GM23338 (cell line): ENCODE measurements at places on chromosomes 1 and 21.

DNA sequence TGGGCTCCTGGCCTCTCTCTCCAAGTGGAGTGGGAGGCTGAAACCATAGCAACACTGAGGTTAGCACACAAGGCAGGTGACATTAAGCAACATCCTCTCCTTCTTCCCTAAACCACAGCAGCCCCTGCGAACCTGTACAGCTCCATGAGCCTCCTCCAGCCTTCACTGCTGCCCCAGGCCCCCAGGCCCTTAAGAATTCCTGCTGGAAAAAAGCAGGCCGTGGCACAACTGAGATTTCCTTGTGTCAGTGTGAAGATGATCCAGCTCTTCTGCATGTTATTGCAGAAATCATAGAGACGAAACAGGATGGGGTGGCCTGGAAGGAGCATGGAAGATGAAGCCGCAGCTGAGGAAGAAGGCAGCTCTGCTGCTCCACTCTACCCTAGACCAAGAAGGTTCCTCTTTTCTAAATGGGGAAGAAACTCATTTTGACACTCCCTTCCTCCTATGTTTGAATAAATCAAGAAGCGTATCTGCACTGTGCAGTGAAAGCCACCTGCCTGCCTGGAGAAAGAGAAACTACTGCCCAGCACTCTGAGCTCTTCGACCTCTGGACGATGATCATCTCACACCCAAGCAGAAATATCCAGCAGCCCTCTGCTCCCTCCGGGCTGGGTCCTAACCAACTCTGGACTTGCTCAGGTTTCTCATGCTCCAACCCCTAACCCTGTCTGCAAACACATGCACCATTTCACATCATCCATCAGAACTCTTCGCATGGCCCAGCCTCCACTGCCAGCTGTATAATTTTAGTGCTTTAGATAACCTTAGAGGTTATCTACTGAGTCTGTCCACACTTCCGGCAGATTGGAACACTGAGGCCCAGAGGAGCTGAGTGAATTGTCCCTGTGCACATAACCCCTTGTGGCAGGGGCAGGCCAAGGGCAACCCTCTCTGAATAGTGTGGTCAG is 20.7 kb downstream of the SH3BP5L start:
- DNase-seq, result no peak

DNA sequence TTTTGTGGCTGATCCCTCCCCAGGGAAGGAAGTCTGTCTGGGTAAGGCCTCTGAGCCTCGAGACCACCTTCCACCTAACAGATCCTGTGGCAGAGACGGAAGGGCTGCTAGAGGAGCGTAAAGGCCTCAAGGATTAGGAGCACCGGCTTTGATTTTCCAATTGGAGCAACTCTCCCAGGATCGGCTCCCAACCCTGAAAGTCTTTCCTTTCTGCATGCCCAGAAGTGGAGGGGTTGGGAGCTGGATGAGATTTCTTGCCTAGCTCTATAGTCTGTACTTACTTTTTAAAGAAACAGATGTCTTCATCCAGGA is 41.4 kb downstream of the ELK4 start:
- no peak for DNase-seq

DNA sequence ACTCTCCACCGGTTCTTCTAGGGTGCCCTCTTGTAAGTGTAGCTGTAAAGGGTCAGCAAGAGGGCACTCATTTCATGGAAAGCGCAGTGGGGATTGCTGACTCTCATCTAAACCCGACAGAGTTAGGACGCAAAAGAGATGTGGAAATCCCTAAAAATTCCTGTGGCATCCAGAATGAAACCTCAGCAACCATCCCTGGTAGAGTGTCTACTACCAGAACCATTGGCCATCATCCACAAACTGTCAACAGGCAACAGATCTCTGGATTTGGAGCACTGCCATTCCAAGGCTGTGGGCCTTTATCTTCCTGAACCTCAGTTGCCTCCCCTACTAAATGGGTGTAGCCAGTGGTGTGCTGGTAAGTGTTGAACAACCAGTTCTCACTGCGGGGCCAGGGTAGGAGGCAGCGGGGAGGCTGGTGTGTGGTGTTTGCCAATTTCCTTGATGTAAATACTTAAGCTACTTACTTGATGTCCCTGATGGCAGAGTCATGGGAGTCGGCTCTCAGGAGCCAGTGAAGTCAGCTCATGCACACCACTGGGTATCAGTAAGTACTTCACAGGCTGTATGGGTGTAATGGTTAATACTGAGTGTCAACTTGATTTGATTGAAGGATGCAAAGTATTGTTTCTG is 195.8 kb downstream of the KAZN start:
- DNase-seq, result no peak

DNA sequence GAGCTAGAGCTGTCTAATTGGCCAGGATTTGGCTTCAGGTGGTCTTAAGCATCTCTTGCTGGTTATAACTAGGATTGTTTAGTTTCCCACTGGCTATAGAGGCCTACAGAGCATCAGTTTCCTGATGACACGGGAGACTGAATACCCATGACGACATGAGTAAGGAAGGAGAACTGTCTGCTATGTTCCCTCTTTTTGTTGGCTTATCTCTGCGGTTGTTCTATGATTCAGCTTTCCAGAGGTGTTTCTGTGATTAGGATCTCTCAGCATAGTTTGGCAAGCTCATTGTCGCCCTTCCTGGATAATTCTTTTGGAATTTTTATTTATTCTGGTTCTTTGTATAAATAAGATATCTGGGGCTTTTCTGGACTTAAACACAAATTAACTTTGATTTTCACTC is 163.4 kb downstream of the OLFM3 start:
- no peak for DNase-seq

GRCh38 chr1:29397981-29398380 is 161.7 kb downstream of the PTPRU start:
- DNase-seq, result no peak

DNA sequence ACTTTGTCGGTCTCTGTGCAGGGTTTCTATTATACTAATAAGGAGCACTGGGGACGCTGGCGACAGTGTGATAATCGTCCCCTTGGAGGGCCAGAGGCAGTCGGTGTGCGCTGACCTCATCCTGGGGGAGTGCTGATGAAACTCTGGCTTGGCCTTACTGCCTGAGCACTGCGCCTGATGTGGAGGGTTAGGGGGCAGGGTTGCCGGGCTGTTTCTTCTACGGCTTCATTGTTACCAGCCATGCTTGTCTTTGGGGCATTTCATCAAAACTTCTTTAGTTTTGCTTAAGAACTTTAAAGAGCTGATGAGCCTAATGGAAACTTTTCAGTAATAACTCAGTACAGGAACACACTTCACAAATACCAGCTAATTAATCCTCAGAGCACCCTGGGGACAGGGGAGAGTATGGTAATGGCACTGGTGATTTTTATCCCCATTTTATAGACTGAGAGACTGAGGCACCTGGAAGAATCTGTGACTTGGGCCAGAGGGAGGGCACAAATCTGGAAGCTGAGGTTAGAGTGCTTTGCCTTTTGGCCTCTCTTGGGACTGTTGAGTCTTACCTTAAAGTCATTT is 81.8 kb downstream of the PEX14 start:
- peak; percentile 55 for DNase-seq

DNA sequence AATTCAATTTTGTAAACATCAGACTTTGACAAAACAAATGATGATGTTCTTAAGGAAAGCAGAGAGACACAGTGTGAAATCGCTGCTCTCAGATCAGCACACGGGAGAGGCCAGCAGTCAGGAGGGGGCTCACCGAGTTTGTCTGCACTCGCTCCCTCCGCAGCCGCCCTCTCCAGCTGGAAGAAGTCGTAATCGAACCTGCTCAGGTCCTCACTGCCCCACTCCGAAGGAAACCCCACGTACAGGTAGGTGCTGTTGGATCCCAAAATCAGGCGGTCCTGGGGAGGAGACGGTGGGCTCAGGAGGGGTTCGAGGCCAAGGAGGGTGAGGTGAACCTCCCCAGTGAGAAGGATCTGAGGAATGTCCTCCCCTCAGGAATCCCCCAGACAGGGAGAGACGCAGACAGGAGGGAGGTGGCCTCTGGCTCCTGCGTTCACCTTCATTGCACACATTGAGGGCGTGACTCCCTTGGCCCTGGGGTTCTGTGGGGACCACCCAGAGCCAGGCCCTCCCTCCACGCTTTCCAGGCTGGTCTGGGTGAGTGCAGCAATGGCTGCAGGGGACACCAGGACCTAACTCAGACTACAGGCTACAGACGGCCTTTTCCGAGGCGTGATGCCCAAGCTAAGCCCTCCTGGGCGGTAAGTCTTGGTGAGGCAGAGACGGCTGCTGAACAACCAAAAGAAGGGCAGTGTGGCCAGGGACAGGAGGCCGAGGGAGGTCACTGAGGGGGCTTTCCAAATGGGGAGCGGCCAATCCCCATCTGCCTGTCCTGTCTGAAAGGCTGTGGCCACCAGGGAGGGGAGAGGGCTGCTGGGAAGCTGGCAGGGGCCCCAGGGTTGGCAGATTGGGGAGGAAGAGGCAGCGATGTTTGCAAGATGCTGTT is 65.5 kb downstream of the SCCPDH start:
- DNase-seq, result no peak

- no peak for DNase-seq
These were observed 109.8 kb downstream of the CACHD1 start for GRCh38 chr1:64579767-64580166.

DNA sequence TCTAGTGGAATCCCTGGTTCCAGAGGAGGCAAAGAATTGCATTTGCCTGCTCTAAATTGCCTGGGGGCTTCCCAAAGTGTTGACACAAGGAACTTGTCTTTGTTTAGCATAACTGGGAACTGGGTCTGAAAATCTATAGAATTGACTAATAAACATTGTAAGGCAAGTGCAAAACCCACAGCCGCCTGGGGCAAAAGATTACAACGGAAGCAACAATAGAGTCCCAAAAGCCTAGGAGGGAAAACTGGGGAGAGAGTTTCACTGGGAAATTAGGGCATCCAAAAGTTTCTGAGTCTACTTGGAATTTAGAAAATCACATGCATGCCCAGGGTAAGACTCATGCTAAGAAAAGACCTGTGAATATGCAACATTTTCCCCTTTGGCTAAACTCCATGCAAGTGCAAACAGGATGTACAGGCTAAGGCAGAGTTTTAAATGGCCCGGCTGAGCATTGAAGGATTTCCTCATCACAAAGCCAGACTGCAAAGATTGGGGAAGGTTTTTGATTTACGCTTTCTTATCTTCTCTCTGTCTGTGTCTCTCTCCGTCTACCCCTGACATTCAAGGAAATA is 725.3 kb upstream of the NCAM2 start:
- DNase-seq, result no peak

DNA sequence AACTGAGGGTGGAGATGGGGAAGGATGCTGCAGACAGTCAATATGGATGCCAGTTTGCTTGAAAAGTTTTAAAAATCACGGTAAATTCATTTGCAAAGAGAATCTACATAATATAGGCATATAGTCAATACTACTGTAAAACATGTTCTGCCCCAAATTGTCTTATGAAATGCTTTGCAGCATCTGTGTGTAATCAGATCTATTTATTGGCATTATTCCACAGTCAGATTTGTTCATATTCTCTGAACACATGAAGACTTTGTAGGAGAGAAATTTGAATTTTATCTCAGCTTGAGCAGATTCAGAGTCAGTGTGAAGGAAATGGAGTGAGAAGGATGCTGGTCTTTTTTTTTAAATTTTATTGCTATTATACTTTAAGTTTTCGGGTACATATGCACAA is 88.5 kb downstream of the PLPPR4 start:
- no peak for DNase-seq

- DNase-seq, result no peak
These were observed 246.3 kb downstream of the DPYD start for GRCh38 chr1:97674517-97674916.

DNA sequence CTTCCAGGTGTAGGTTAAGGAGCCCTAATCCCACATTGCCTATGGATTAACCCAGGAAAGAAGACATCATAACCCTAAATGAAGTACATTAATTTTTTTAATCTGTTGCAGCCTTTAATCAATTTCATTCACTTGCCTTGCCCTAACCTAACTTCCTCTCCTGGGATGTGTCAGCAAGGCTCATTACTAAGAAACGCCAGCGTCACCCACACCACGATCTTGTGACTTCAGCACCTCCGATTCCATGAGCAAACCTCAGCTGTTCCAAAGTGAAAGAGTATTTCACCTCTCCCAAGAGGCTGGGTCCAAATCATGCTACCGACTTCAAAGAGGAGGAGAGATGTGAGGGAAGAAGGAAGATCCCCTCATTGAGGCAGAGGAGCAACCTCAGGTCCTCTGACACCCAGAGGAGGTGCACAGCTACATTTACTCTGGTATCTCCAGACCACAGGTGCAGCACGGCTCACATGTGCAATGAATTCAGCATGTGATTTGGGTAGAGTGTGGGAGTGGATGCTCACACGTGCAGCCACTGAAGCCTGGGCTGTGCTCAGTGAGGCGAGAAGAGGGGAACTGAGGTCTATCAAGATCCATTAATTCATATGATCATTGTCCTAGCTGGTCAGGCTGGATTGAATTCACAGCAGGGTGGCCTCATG is 134.1 kb downstream of the SLC30A10 start:
- DNase-seq, result no peak

DNA sequence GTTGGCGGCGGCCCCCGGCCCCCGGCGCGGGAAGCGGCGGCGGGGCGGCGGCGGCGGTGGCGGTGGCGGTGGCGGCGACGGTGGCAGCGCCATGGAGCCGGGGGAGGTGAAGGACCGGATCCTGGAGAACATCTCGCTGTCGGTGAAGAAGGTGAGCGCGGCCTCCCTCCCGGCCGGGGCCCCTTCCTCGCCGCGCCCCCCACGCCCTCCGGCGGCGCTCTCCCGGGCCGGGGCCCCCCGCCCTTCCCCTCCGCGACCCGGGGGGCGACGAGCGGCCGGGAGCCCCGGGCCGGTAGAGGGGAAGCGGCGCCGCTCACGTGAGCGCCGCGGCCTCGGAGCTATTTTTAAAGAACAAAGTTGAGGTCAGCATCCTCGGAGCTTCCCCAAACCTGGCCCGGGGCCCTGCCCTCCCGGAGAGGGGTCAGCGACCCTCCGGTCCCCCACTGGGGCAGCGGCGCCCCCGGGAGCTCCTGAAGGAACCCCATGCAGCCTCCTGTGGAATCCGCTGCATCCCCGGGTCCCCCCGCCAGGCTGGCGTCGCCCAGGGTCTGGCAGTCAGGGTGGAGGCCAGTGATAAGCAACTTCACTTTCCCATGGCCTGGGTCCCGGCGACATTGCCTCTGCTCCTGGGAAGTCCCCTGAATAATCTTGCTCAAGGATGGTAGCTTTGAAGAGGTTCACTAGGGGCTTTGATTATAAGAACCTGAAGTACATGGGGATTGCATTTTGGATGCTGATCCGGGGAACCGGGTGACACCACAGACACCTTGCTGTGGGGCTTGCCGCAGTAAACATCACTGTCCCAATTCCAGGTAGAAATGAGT is 560 bp downstream of the PLEKHM2 start:
- peak; percentile 54 for DNase-seq

DNA sequence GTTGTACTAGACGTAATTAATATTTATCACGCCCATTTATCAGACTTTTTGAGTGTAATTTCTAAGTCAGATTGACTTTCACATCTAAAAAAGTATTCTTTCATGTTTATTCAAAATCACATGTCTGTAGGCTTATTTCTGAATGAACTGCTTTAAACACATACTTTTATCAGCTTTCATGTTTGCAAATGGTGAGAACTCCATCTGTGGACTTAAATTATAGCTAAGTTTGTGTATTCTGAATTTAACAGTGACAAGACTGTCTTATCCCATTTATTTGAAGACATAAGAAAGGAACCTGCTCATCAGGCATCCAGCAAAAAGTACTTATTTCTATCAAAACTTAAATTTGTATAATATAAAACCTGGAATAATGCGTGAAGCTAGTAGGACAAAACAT is 69.3 kb downstream of the DENND1B start:
- DNase-seq, result no peak

- no peak for DNase-seq
These were observed 68.9 kb downstream of the MRPL37 start for GRCh38 chr1:54268762-54269297.
